Brain (organoid and tissue), 16 donors: ENCODE measurements at places on chromosomes 12 and 14.

DNA sequence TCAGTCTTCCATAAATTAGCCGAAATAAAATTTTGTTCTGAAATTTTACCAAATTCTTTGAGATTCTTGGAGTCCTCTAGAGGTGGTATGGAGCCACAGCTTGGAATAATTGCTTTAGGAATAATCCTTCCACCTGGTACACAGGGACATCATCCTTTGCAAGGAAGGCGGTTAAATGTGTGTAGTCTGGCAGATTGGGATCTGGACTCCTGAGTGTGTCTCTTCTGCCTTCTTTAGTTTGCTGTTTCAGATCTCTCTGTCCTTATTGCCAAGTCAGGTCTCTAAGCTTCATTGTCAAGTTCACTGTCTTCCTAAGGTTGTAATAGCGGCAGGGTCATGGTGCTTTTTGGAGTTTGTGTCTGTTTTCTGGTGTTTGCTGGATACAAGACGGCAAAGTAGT lies 393.9 kb upstream of the RGS6 start:
- no peak for DNase-seq

DNA sequence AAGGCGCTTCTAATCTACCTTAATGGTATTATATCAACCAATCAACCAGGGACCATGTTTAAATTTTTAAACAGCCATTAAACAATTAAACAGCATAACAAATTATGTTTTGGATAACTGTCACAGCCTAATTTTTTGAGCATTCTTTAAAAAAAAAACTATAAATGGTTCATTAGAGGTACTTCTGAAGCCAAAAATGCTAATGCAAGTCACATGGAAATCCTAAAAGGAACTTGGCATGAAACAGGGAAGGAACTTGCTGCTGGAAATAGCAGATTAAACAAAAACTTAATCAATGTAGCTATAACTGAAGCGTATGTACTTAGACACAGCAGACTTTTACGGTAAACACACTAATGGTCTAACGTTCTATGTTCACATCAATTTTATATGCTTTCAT lies 190.2 kb upstream of the BTG1 start:
- DNase-seq, result no peak

DNA sequence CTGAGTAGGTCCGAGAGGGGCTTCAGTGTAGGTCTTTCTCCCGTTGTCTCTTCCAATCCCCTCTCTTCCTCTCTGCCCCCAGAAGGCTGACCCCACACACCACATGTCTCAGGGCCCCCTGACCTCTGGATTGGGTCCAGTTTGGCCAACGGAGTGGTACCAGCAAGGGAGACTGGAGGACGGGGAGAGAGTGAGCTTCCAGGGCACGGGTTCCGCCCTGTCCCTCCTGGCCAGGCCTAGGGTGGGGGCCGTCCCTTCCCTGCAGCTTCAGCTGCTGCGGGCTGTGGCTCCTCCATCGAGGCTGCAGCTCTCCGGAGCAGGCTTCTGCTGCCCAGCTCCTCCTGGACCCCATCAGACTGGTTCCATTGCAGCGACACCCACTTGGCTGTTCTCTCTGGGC lies 17.4 kb downstream of the FZD10 start:
- DNase-seq, result no peak

DNA sequence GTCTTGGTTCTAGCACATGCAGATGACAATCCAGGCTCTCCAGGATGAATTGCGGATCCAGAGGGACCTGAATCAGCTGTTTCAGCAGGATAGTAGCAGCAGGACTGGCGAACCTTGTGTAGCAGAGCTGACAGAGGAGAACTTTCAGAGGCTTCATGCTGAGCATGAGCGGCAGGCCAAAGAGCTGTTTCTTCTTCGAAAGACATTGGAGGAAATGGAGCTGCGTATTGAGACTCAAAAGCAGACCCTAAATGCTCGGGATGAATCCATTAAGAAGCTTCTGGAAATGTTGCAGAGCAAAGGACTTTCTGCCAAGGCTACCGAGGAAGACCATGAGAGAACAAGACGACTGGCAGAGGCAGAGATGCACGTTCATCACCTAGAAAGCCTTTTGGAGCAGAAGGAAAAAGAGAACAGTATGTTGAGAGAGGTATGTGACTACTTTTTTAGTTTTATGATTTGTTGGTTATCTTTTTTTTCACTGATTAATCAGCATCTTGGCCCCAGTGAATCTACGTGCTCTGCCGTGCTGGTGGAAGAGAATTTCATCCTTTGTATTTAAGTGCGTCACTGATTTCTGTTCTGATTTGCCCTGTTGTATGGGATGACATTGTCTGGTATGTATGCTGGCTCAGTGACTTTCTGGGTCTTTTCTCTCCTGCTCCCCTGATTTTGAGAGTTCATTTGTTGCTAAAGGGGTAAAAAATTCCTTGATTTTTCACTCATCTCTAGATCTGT lies 92.3 kb downstream of the ERC1 start:
- DNase-seq, result peak; percentile 31
